ENCODE measurements at places on chromosomes 5 and 9.

DNA sequence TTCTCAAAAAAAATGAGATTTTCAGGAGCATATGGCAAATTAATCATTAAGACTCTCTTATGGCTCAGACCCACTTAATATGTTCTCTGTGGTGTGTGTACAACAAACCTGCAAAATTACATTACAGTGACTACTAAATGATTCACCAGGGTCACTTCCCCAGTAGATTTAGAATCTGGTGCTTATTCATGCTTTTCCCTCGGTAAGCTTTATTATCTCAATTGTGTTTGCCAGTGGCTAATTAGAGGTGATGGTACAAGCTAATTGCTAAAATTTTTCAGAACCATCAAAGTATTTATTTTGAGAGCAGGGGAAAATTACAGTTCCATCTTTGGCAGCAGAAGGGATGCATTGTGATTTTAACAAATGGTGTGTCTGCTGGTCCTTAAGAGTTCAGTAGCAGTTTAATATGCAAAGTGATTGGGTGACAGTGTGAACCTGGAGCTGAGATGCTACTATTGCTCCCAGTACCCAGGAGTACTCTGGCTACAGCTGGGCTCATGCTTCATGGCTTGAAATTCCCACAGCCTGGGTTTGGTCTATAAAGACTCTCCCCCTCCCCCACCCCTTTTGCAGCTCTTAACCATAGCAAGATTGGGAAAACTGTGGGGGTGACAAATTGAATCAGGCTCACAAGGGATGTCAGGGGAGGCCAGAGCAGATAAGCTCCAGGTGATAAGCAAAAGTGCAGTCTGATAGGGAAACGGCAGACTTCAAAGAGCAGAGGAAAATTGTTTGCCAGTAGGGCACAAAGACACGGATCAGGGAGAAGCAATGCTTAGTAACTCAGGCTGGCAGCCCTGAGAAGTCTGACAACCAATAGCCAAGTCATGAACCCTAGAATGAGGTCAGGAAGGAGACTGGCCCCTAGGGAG, 92.8 kb upstream of the RAD23B start:
- no peak for DNase-seq

DNA sequence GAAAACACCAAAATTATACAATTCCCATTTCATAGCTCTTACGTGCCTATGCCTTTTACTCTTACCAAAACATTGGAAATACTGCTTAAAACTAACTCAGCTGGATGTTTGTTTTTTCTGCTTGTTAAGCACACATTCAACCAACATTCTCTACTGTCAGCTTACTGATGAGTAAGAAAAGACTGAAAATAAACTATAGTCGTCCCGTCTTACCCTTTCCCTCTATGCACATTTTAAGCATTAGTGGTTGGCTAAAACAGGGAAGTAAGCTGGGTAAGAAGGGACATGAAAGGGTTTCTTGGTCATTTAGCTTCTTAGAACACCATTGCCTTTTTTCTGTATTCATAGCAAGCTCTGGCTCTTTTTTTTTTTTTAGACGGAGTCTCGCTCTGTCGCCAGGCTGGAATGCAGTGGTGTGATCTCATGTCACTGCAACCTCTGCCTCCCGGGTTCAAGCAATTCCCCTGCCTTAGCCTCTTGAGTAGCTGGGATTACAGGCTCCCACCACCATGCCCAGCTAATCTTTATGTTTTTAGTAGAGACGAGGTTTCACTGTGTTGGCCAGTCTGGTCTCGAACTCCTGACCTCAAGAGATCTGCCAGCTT, 232.1 kb upstream of the PCSK5 start:
- no peak for DNase-seq

DNA sequence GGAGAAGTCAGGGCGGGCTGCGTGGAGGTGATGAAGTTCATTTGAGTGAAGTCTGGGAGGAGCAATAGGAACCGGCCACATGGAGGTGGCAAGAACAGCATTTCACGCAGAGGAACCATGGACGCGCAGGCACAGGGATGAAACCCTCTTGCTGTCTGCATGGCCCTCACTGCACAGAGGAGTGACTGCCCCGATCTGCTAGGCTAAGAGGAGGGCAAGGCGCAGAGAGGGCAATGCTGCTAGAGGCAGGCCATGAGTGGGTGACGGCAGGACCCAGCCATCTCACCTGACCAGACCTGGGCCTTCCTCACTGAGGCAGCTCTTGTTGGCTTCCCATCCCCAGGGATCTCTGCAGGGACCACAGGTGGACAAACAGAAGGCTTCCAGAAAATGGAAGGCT, 90.3 kb downstream of the BARX1 start:
- no peak for DNase-seq

DNA sequence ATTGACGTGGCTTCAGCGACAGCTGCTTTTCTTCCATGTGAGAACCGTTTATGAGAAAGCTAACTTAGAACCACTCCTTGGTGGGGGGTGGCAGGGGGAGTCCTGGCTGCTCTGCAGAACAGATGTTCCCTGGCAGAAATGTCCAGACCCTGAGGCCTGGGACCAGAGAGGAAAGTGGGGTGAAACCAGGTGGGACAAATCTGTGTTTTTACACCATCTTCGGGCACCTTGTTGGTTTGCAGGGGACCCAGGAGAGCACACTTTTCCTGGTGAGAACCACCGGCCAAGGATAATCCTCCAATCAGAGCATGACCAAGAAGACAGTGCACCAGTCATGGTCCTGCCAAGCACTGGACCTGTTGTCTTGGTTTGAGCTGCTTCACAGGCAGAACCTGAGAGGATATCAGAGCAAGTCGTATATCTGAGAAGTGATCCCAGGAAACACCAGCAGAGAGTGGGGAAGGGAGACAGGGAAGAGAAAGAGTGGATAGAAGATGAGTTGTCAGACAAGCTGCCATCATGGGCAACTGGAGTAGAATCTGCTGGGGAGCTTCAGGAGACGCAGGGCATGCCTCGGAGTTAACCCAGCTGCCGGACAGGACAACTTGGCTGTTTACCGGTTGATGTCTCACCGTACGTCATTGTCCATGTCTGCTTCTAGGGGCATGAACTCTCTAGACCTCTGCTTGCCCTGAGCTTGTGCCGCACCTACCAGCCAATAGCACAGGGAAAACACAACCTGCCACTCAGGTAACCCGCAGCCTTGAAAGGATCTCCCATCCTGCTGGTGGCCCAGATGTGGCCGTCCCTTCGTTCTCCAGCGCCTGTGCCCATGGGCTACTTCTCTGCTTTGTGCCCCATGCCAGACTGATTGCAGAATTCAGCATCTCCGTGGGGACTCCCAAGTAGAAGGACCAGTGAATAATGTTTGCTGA, 178.4 kb upstream of the MVB12B start:
- DNase-seq: no peak

DNA sequence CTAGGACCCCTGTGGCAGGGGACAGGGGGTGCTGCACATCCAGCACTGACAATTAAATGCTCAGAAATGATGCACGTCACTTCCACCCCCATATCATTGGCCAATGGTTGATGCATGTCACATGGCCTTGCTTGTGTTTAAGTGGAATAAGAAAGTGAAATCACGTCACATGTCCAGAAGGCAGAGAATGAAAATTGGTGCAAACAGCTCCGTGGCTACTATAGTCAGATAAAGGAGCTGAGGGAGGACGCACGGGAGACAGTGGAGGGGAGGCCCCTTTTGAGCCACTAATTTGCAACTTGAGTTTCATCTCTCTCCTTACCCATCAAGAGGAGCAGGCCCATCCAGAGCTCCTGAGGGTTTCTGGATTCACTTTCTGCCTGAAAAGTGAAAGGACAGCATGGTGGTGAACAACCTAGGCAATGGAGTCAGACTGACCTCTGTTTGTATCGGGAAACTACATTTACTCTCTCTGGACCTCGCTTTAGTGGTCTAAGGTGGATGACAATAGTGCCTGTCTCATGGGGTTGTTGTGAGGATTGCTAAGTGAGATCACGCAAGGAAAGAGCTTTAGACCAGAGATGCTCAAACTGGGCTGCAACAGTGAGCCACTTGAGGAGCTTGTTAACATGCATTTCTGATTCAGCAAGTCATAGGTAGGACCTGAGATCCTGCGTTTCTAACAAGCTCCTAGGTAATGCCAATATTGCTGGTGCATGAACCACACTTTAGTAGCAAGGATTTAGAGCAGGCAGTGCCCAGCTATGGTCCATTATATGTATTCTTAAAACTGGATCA, 133.9 kb upstream of the ADRA1B start:
- no peak for DNase-seq

- DNase-seq: no peak
Measured at GRCh38 chr5:136043968-136044610, 15.3 kb downstream of the TGFBI start.

- no peak for DNase-seq
Measured at GRCh38 chr9:131334629-131335367, 45.3 kb downstream of the PLPP7 start.

DNA sequence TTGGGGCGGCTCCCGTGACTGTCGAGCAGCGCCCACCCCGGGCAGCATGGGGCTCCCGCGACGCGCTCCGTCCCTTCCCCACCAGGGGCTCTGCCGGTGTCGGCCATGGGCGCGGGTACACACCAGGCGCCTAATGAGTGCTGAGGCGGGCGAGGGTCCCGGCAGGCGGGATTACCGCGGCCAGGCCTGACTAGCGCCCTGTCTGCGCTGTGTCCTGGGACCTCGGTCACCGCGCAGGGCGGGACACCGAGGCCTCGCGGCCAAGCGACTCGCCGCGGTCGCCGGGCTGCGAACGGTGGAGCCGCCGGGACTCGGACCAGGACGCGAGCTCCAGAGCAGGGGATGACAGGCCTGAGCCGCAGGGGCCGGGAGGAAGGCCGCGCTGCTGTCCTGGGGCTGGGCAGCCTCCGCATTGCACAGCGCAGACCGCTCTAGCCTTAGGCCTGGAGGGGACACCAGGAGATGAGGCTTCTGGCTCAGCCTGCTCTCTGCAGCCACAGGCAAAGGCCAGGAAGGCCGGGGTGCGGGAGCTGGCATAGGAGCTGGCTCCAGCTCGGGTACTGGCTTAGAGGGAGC, 14.1 kb downstream of the LCN10 start:
- DNase-seq: no peak

DNA sequence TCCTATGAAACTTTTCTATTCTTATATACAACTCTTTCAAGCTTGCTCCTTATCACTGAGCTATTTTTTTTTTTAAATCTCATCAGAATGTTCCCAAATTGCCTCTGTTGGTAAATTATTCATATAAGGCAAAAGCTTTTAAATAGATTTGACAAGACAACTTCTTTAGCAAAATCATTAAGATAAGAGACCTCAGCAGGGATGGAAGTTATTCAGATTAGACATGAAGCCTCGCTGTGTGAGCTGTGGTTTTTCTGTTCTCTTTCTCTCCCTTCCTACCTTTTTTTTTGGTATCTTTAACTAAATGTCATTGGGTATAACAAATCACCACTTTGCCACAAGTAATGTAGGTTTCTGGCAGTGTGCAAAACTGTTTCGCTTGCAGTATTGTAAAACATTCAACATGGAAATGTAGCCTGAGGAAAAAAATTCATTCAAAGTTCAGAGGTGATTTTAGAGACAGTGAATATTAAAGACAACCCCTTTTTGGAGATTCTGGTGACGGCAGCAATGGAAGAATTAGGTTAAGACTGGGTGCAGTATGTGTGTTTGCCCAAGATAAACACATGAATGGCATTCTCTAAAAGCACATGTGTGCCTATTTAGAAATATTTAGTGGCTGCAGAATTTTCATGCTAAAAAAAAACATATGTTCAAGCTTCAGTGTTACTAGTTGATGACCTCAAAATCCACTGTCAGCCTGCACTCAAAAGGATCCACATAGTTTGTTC, 467.1 kb downstream of the ZNF608 start:
- no peak for DNase-seq

- peak; percentile 63 for DNase-seq
Measured at GRCh38 chr5:180605554-180606214, 14.4 kb upstream of the SCGB3A1 start.

DNA sequence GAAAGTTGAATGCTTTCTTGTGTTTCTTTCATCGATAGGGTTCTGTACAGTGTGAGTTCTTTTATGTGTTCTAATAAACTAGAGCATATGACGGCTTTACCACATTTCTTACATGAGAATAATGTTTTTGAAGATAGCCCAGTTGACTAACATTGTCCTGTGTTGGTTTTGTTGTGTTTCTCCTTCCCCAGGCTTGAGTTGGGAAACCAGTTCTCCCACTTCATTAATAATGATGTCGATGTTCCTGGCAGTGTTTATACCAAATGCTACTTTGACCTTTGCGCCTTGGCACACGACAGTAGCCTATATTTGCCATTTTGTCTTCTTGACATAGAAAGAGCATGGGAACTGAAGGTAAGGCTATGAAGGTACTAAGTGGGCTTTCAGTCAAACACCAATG, 14.4 kb upstream of the ZNF782 start:
- DNase-seq: no peak

DNA sequence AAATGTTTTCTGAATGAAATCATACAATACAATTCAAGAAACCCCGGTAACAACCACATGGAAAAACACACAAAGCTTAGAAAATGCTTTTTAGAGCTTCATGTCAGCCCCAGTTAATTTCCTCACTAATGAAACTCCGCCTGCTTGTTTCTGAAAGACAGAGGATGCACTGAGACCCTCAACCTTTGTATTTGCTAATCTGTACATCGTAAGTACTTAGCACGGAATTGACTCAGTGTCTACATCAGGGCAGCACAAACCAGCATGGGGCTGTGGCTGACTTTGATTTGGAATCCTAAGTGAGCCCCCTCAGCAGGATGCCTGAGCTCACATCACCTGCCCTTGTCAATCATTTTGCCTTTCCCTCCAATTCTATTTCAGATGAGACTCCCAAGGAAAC, 499.1 kb upstream of the MPDZ start:
- DNase-seq: no peak

- DNase-seq: no peak
Measured at GRCh38 chr9:15576350-15577050, 23.7 kb downstream of the CCDC171 start.

DNA sequence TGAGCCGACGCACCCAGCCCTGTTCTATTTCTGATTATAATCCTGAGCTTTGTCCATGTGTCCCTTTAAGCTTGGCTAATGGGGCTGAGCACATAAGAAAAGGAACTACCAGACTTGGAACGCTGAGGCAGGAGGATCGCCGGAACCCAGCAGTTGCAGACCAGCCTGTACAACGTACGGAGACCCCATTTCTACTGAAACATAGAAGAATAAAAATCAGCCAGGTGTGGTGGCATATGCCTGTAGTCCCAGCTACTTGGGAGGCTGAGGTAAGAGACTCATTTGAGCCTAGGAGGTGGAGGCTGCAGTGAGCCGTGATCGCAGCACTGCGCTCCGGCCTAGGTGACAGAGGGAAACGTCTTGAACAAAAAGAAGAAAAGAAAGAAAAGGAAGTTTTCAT, 22.3 kb downstream of the TRIM7 start:
- DNase-seq: no peak

DNA sequence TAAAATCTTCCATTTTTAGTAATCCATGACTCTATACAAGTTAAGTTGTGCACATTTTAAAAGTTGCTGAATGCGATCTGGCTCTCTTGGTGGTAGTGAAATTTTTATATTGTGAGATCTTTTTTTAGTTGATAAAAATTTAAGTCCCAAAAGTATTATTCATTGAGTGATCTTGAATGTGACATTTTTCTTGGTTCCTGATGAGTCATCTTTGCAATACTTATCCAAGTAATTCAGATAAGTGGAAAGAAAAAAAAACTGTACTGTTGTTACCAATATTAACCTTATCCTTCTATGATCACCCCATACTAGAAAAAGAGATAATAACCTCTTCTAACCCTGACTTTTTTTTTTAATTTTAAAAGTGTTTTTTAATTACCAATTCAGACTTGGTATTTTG, 601.3 kb downstream of the PSAT1 start:
- DNase-seq: no peak

- DNase-seq: no peak
Measured at GRCh38 chr5:141135030-141135717, at the start of gene PCDHB5. PCDHB5 (plus strand) TSS chr5:141135206; CDS start chr5:141135435, 229 bp downstream.
